Activated CD4-positive, alpha-beta memory T cell treated with anti-CD3 and anti-CD28 coated beads, Interleukin-2, amount 10 ng/mL, durations not matched to agents 7 days and 5 days (primary cell): ENCODE measurements at places on chromosomes 13 and 19.
A peak's percentile ranks its signal among the peaks of the same experiment; 100 is the strongest.

DNA sequence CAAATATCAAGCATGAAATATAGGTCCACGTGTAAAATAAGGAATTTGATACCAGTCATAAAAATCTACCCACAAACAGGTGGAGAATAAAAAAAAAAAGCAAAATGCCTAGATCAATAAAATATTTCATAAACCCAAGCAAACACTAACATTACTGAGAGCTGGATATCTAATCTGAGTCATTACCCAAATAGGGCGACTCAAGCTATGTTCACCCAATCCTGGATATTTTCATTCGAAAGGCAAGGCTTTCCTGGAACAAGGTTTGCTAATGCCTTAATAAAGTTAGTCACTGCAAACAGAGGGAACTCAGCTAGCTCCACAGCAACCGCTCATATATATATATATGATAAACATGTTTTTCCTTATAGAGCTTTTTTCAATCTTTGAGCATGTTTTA lies 33.5 kb upstream of the TM9SF2 start:
- DNase-seq = no peak

DNA sequence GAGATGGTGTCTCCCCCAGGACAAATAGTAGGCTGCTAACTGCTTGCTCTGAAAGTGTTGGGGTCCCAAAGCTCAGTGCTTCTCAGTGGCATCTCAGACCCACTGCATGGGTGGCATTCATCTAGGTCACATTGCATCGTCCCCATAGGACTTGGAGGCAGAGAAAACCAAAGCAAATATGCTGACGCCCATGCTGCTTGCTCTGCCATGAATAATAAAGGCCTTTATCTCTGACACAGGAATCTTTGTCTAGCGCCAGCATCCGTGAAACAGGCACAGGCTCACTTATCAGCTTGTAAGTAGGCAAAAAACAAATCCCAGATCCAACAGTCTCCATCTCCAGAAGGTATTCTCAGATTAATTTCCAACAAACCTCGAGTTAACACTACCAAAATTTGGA lies 18.9 kb upstream of the IPO5 start:
- no peak for DNase-seq

- DNase-seq = no peak
These were observed 130.3 kb upstream of the SERP2 start for GRCh38 chr13:44243198-44243857.

DNA sequence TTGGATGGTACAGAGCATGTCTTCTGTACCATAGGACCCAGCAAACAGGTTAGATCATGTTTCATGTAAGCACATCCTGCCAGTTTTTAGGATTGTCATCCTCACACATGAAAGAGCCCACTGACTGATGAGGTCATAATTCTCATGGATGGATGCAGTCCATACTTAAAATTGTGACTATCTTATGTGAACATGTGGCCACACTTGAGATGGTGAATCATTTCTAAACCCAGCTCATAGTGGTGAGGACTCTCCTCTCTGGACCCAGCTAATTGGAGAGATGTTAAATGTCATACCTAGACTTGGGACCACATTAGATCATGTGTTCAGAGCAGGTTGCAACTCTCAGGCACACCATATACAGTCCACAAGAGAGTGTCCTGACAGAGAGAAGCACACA lies 24.8 kb upstream of the ZNF254 start:
- no peak for DNase-seq

GRCh38 chr19:28350673-28351072 lies 862.3 kb downstream of the UQCRFS1 start:
- no peak for DNase-seq

DNA sequence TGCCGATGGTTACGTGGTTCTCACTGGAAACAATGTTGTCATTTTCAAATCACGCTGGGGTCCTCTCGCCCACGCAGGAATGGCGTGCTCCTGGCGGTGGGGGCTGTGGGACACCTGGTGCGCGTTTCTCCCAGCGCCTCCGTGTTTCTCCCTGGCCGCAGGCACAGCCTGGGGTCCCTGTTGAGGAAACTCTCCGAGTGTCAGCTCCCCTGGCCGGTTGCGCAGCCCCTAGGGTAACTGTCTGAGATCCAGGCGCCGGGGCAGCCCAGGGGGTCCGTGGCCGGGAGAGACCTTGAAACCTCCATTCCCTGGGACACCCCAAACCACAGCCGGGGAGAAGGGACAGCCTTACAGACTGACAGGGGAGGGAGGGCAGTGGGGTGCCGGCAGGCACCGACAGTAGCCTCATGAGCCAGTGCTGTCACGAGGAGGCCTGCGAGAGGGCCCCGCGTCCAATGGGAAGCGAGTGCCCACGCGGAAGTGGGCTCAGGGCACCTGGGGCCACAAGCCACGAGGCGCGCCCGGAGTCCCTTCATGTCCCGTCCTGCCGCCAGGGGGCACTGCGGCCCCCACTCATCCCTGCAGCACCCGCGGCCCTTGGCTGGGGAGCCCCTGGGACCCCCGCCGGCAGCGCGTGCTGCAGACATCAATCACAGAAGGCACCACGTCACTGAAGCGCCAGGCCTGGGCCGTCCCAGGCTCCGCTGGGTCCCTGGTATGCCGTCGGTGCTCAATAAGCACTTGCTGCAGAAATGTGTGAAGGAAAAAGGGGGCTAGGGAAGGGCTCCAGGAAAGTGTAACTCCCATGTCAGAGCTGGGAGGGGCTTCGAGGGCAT lies 9.5 kb downstream of the ADAMTSL5 start:
- DNase-seq = peak; percentile 72

DNA sequence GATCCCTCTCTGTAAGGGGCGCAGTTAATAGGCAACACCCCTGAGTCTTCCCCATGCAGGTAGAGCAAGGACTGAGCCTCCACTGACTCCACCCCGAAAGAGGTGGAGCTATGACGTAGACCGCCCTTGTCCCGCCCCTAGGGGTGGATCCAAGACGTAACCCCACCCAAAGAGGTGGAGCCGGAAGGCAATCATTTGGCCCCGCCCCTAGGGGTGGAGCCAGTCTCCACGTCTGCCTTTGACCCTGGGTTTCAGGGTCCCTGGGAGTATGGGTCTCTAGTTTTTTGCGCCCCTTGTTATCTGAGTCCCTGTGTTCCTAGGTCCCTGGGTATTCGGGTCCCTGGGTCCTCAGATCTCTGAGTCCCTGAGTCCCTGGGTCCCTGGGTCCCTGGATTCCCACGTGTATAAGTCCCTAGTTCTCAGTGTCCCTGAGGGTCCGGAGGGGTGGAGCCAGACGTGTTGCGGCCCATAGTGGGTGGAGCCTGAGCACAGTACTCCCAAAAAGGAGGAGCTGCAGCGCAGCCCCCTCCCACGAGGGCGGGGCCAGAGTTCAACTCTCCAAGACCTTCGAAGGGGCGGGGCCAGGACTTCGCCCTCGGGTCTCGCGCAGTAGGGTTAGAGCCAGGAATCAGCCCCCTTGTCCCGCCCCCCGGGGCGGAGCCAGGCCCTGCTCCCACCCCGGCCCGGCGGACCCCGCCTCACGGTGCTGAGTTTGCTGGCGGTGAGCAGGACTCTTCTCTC lies 5.3 kb downstream of the DENND1C start:
- DNase-seq = peak; percentile 74

DNA sequence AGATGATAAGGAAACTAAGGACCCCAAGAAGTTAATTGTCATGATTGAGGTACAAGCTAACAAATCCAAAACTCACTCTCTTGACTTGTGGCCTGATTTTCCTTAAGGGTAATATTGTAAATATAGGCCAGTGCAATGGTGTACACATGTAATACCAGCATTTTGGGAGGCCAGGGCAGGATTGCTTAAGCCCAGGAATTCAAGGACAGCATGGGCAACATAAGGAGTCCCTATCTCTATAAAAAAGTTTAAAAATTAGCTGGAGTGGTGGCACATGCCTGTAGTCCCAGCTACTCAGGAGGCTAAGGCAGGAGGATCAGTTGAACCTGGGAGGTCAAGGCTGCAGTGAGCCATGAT lies 28.7 kb upstream of the GARRE1 start:
- no peak for DNase-seq

- no peak for DNase-seq
These were observed 534 bp downstream of the CAB39L start for GRCh38 chr13:49443357-49443703.

- no peak for DNase-seq
These were observed 305.0 kb downstream of the EFNB2 start for GRCh38 chr13:106230450-106230849.

DNA sequence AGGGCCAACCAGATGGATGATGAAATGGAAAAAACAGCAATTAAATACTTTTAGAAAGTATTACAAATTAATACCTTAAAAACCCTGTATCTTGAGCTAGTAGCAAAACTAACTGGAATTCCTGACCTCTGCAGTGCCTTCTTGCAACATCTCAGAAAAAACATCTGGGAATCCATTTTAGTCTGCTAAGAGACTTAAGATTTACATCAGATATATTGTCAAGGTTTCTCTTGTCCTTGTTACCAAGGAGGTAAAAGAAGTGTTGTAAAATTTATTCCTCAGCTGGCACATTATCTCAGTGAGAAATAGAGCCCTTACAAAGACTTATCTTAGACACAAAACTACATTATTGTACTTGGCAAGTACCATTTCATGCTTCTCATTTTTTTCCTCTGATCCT lies 18.5 kb downstream of the KCNRG start:
- no peak for DNase-seq

- DNase-seq = no peak
These were observed 24.6 kb upstream of the IRS2 start for GRCh38 chr13:109810761-109811510.
